ENCODE measurements at places on chromosomes 4 and X. TPM values are rescaled to one million over a fixed set of nuclear protein-coding genes. Genes with fewer than 3 reads are reported as not detected.

Gene EIF1AX
- total RNA-seq: 62.4 TPM

Gene MSX1
- not detected for total RNA-seq

Gene KLKB1
- total RNA-seq: 1.4 TPM

Gene PPP2R2C
- total RNA-seq: not detected

Gene EXOC1L
- not detected for total RNA-seq

GRCh38 chrX:37599729-37600128 lies 28.3 kb downstream of the LANCL3 start:
- no peak overlapping the region for H3K27ac ChIP-seq
- H3K27me3 ChIP-seq: no peaks in the 10 kb centered on the region
- no peaks in the 10 kb centered on the region for H3K36me3 ChIP-seq

DNA sequence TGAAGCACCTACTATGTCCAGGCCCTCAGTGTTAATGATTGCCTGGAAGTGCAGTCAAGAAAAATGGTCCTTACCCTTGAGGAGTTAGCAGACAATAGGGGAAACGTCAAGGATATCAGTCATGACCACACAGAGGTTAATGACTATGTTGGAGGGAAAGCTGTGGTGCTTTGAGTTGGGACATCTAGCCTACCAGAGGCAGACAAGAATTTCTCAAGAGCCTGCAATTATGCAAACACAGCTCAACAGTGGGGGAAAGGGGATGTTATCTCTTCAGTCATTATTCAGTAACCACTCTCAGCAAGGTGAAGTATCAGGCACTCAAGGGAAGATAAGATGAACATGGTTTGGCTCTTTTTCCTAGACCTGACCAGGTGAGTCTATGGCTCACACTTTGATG lies 7.0 kb upstream of the FGFBP1 start:
- no peak overlapping the region for H3K27ac ChIP-seq
- no peak overlapping the region for H3K4me3 ChIP-seq
- no peaks in the 10 kb centered on the region for H3K36me3 ChIP-seq
- no peak for DNase-seq

GRCh38 chr4:25523405-25523804 lies 132.2 kb upstream of the SLC34A2 start:
- H3K4me1 ChIP-seq: no peaks in the 10 kb centered on the region
- no peak for DNase-seq
- H3K27me3 ChIP-seq: no peaks in the 10 kb centered on the region
- H3K4me3 ChIP-seq: no peak overlapping the region
- no peaks in the 10 kb centered on the region for H3K36me3 ChIP-seq
- H3K27ac ChIP-seq: no peak overlapping the region

GRCh38 chrX:110418316-110419235 lies 59.9 kb downstream of the RTL9 start:
- no peaks in the 10 kb centered on the region for H3K36me3 ChIP-seq
- no peaks in the 10 kb centered on the region for H3K4me1 ChIP-seq

DNA sequence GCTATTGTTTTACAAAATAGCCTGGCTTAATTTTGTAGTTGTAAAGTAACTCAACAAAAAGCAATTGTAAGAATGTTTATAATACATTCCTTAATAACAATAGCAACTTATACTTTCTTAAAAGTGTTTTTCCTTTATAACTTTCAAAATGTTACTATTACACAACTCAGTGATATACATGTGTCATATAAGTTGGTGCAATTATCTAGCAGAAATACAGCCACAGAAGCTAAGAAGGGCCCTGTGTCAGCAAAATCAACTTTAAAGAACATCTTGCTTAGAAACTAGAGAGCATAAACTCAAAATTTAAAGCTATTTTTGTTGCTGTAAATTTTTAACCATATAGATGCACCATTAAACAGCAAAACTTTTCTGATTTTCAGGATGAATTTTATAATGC lies 41.4 kb upstream of the MAB21L2 start:
- no peaks in the 10 kb centered on the region for H3K27me3 ChIP-seq
- no peak overlapping the region for H3K4me3 ChIP-seq
- no peak for DNase-seq
- H3K27ac ChIP-seq: no peak overlapping the region

DNA sequence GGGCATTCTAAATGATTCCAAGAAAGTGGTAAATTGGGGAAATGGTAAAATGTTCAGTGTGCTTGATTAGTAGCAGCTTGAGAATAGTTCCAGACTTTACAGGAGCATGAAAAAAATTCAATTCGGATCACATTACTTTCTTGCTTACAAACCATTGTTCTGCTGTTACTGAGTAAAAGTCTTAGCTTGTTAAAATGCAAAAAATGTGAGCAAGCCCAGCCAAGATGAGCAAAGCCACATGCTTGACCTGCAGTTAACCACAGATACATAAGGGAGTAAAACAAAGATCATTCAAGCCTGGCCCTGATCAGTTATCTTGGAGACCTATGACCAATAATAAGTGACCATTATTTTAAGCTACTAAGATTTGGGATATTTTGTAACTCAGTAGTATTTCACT lies 562.9 kb upstream of the MAGEB2 start:
- H3K27ac ChIP-seq: no peak overlapping the region
- no peaks in the 10 kb centered on the region for H3K4me1 ChIP-seq
- DNase-seq: no peak

DNA sequence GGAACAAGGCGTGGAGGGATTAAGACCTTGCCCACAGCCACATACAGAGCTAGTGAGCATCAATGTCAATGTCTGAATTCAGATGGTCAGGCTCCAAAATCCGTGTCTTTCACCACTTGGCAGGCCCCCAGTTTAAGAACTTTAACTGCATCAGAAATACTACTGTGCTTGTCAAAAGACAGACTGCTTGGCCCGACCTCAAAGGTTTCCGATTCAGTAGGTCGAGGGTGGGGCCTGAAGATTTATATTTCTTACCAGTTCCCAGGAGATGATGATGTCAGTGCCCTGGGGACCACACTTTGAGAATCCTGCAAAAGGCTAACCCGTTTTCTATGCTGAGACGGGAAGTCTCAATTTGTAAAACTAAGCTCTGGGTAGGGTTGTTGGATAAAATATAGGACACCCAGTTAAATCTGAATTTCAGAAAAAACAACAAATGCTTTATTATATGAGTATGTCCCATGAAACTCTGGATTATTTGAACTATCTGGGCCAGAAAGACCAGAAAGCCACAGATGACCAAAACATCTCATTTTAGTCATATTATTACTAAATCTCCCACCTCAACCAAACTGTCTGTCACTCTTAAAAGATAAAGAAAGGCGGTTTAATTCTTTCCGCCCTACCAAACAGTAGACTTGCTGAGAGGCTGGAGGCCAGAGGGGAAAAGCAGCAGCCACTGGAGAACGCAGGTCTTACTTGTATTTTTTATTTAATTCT lies 42.7 kb downstream of the GATB start:
- peaks cover 4% of the 10 kb centered on the region for H3K36me3 ChIP-seq
- no peak for DNase-seq
- no peak overlapping the region for H3K4me3 ChIP-seq
- no peaks in the 10 kb centered on the region for H3K4me1 ChIP-seq

GRCh38 chrX:69028006-69028760 lies 137.1 kb downstream of the PJA1 start:
- no peak for DNase-seq
- H3K27ac ChIP-seq: no peak overlapping the region
- H3K36me3 ChIP-seq: no peaks in the 10 kb centered on the region
- H3K4me3 ChIP-seq: no peak overlapping the region
- H3K4me1 ChIP-seq: no peaks in the 10 kb centered on the region

All from CD4-positive, alpha-beta memory T cell (primary cell).